Urothelium cell line (cell line): ENCODE measurements at places on chromosomes 2 and 18.
A peak's percentile ranks its signal among the peaks of the same experiment; 100 is the strongest.

DNA sequence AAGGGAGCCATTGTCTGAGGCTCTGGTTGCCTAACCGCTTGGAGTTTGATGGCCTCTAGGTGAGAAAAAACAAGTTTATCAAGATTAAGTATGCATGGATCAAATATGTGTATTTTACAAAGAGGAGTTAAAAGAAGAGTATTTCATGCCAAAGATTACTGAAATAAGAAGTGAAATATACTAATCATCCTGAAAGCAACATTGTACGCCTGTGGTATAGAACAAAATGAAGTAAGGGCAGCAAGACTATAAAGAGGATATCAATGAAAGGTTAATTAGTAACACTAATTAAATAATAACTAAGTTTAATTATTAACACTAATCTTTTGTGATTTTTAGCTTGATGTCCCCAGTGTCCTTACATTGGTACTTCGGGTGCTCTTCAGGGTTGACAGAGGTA lies 276.7 kb downstream of the CALCRL start:
- DNase-seq = no peak

GRCh38 chr2:206521115-206521514 lies 77.8 kb downstream of the ADAM23 start:
- no peak for DNase-seq

GRCh38 chr2:191675807-191676721 lies 1.9 kb upstream of the NABP1 start:
- DNase-seq = no peak

DNA sequence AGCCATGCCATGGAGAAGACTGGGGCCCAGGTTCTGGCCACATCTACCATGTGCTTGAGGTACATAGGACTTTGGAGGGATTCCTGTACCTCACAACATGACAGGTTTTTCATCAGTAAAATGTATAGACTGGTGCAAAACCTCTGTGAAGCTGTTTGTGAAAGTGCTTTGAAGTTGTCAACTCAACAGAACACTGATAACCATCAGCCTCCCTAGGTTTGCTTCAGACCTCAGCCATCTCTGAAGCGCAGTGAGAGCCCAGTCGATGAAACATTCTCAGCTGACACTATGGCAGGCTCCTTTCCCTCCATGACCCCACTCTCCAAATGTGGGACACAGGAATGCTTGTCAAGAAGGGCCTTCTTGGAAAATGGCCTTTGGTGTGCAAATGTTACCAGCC lies 38.6 kb downstream of the STK25 start:
- DNase-seq = no peak

DNA sequence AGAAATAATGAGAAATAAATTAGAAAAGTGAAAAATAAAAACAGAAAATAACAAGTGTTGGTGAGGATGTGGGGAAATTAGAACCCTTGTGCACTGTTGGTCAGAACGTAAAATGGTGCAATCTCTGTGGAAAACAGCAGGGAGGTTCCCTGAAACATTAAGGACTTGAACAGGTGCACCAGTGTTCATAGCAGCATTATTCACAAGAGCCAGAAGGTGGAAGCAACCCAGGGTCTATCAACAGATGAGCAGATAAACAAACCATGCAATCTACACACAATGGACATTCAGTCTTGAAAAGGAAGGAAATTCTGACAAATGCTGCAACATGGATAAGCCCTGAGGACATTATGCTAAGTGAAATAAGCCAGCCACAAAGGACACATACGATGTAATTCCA lies 58.2 kb upstream of the TFCP2L1 start:
- no peak for DNase-seq

GRCh38 chr2:148619560-148620195 lies 24.9 kb upstream of the EPC2 start:
- no peak for DNase-seq

GRCh38 chr18:54296062-54296461 lies 26.7 kb downstream of the POLI start:
- DNase-seq = no peak

GRCh38 chr2:9820020-9820973 lies 23.0 kb upstream of the TAF1B start:
- DNase-seq = peak; percentile 97

DNA sequence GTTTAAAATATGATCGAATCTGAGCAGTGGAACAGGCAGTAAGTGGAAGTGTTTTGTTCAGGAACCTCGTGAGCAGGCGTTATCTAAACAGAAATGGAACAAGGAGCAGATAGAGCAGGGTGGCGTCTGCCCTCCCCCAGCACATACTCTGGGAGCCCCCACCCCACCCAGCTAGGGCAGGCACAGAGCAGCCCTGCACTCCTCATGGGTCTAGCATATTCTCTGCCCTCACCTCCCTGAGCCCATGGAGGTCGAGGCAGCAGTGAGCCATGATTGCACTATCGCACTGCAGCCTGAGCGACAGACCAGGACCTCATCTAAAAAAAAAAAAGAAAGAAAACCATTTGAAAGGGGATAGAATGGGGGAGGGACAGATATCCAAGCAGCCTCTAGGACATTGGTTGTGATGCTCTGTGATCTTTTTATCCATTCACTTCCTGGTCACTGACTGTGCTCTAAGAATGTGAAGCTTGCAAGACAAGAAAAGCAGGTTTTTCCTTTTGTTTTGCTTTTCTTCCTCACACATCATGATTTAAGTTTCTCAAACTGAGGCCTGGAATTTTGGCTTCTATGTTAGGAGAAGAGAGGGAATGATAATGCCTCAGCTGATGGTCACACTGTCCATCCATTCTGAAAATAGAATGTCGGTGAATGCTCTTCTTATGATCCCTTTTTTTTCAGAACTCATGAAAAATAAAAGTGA lies 3.1 kb downstream of the MLPH start:
- no peak for DNase-seq

GRCh38 chr2:227717687-227718567 lies at the start of gene SLC19A3:
TSS of gene SLC19A3 (minus strand) at chr2:227718028. CDS start at chr2:227702318, 15,710 bp downstream.
- DNase-seq = no peak

DNA sequence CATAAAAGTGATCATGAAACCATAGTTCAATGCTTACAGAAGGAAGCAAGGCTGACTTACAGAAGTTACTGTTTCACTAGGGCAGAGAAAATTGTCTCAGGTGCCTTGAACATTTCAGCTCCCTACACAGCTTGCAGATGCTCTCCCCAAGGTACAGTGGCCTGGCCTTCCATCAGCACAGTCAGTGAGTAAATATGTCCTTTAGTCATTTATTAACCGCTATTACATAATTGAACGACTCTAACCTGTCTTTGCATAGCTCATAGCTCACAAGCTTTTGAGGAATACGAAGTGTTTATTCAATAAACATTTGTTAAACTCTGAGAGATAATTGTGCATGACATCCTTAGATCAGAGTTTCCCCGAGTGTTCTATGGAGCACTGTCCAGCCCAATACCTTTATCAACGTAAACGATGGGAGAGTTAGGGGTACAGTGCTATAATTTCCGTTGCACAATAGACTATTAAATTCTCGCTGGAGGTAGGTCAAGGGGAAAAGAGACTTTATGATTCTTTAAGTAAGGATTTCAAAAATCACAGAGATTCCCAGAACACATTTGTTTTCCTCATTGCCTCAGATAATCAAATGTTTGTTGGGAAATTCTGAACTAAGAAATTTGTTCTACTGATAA lies 677.8 kb downstream of the TSN start:
- no peak for DNase-seq

DNA sequence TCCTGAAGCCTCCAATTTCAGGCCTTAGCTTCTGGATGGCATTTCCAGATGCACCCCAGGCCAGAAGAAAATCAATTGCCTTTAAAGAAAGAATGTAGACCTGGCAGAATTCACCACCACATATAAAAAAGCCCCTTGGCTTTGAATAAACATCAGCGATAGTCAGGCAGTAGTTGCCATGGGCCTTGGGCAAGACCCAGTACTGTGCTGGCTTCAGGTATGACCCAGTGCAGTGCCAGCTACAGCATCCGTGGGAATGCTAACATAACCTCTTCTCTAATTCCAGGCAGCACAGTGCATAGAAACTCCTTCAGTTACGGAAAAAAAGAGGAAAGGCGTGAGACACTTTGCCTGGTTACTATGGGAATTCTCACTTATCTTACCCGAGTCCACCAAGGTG lies 539.6 kb upstream of the LRRTM4 start:
- no peak for DNase-seq

DNA sequence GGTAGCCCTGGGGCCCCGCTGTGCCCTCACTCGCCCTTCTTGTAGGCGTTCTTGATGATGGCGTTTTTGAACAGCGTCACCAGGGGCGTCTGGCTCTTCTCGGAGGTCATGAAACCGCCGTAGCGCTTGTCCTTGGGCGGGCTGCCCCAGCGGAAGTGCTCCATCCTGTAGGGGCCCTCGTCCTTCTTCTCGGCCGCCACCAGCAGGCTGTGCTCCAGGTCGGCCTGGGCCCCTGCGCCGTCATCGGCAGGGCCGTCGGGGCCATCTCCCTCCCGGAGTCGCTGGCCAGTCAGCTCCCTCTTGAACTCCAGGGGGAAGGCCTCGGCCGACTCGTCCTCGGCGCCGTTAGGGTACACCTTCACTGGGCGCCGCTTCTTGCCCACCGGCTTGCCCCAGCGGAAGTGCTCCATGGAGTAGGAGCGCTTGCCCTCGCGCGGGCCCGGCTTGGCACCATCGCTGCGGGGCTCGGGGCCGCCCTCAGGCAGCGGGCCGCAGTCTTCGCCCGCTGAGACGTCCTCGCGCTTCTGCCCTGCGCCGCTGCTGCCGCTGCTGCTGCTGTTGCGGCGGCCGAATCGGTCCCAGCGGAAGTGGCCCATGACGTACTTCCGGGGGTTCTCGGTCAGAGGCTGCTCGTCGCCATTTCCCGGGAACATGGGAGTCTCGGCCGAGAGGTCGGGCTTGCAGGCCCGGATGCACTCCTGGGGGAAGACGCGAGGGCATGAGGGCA lies 7.2 kb downstream of the POMC start:
- no peak for DNase-seq

GRCh38 chr18:69636529-69637301 lies 236.0 kb downstream of the DOK6 start:
- no peak for DNase-seq

DNA sequence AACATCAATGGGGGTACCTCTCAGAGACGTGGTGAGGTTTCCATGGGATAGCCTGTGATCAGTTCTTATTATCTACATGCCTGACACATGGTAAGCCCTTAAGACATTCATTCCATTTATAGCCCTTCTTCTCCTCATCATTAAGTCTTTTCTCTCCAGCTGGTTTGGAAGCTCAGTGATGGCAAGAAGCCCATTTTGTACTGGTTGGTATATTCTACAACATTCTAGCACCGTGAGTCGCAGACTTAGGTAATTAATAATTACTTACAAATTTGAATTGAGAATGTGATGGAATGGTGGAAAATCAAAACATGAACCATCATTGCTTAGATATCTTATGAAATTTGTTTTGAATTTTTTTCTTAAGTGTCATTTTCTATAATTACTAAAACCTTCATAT lies 472.6 kb downstream of the DLGAP1 start:
- no peak for DNase-seq

DNA sequence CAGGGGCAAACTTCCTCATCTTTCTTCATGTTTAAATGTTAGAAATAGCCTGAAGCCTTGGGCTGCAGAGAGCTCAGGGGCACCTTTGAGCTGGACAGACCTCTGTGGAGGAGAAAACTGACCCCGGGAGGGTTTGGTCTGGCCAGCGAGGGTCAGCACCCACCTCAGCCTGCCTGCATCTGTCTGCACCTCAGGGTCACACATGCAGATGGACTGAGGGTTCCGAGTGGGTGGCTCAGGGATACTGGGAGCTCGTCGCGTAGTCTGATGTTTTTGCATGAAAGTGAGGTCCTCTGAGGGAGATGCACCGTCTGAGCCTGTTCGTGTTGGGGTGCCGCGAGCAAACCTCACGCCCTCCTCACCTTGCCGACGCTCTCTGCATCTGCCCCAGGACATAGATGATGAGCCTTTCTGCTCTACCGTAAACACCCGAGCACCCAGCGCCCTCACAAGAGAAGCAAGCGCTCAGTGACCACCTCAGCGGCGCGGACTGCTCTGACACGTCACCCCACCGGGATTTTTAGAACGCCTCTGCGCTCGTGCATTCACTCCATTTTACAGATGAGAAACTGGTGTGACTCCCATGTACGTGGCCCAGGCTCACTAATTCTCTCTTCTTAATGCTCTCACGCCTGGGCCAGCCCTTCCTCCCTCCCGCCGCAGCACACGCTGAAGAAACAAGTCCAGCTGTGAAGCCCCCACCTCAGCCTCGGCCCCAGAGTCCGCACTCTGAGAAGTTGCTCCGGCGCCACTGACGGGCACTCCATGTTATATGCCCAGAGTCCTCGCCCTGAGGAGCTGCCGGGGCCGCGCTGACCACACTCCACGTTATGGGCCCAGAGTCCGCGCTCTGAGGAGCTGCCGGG lies 9.5 kb downstream of the KCNG2 start:
- no peak for DNase-seq

- DNase-seq = peak; percentile 20
These were observed 518.3 kb downstream of the XIRP2 start for GRCh38 chr2:167406558-167406957.

- DNase-seq = no peak
These were observed 87.3 kb upstream of the SH3BP4 start for GRCh38 chr2:234864506-234864905.

DNA sequence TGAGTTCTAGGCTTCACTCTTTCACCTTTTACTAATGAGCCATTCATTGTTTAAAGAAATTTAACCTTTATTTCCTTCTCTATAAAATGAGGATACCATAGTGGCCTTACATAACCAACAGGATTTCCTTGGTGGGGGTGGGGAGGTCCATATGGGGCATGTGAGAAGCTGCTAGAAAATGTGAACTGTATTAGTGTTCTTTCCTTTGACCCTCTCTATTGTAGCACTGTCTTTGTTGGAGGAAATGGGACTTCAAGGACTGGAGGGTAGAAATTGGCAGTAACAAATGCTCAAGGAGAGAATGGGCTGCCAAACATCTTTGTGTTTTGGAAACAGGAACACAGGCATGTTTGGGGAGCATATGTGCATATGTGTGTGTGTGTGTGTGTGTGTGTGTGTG lies 468.7 kb upstream of the ZEB2 start:
- no peak for DNase-seq

GRCh38 chr2:97731274-97732020 lies 18.1 kb downstream of the ZAP70 start:
- no peak for DNase-seq

DNA sequence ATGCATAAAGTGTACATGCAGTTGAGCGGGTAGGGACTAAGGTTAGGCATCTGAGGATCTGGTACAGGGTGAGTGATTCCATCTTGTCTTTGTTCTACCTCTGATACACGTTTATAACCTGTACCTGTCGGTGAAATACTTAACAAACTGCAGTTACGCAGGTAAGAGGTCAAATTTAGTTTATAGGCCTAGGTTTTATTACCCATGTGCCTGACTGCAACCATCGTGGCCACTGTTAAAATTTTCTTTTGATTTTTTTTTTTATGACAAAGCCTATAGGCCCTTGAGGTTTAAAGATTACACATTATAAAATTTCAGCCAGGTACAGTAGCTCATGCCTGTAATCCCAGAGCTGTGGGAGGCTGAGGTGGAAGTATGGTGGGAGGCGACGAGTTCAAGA lies 15.4 kb upstream of the HNMT start:
- DNase-seq = no peak
